Vagina (tissue), 2 donors: ENCODE measurements at places on chromosomes 2 and 18.

- no peak for DNase-seq
Observed at GRCh38 chr2:196431957-196432356, 207.6 kb upstream of the CCDC150 start.

- DNase-seq = no peak
Observed at GRCh38 chr2:179410552-179411356, 146.1 kb upstream of the SESTD1 start.

DNA sequence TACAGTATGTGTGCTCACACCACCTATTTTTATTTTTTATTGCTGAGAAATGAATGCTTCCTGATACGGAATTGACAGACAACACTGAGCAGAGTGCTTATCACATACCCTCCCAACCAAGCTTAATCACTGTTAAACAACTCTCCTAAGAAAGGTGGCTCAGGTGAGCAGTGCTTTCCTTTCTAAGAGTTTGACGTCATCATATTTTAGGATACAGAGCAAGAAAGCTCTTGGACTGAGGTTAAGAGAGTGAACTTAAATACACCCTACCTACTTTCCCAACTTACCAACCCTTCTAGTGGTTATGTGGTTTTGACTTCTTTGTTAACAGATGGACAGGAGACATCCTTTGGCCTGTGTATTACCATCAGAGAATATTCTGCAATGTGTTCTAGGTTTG, 101.2 kb downstream of the NRXN1 start:
- no peak for DNase-seq

DNA sequence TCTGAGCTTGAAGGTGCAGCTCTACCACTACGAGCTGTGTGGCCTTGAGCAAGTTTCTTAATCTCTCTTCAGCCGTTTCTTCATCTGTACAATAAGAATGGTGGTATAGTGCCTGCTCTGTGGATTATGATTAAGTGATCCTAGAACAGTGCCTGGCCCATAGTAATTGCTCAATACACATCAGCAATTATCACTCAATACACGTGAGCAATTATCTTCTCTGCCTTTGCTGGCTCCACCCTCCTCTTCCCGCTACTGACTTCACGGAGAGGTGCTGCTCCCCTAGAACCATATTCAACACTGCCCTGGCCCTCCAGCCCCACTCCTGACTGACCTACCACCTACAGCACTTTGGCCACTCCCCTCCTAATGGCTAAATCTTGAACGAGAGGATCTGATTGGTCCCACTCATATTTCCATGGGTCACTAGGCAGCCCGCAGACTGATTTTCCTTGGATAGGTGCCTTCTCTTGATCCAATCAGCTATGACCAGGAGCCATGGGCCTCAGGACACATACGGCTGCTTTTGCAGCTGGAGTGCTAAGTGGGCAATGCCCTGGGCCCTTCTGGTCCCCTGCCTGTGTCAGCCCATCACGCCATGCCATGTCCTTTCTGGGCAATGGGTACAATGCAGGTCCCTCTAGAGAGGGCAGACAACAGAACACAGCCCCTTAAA, 77.5 kb downstream of the STPG4 start:
- DNase-seq = no peak

DNA sequence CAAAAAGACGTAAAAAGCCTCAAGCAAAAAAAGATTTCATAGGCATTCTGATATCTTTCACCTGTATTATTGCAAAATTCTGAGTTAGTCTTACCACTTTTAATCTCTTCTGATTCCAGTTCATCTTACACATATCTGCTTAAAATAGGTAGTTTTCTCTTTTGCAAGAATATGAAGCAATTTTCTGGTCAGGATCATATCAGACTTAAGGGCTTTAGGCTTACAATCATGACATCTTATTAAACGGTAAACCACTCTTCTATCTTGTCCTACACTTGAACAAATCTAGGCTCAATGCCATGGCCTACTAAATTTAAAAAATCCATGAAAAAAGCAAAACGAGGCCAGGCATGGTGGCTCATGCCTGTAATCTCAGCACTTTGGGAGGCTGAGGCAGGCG, 50.1 kb upstream of the GAREM1 start:
- DNase-seq = no peak

GRCh38 chr2:158518084-158518483, 61.3 kb downstream of the PKP4 start:
- no peak for DNase-seq

GRCh38 chr2:45506756-45507155, 104.3 kb downstream of the SRBD1 start:
- DNase-seq = no peak

GRCh38 chr2:72157871-72158771, 10.5 kb upstream of the CYP26B1 start:
- peak; percentile 81 for DNase-seq

DNA sequence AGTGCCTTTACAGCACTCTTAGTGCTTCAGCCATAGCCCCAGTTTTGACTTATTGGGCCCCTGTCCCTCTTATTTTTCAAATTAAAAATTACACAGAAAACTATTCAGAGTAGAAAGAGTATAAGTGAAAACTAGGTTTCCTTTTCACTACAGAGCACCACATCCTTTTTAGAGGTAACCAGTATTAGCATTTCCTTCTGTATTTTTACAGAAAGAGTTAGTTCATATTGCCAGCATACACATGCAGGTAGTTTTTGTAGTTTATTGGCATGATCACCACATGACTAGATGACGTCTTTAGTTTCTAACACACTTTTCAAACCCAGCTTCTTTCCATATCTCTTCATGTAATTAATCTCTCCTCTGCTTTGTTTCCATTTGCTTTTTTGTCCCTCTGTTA, 66.4 kb downstream of the UBE2E3 start:
- DNase-seq = no peak

GRCh38 chr2:13607139-13607538, 890.4 kb downstream of the TRIB2 start:
- no peak for DNase-seq

DNA sequence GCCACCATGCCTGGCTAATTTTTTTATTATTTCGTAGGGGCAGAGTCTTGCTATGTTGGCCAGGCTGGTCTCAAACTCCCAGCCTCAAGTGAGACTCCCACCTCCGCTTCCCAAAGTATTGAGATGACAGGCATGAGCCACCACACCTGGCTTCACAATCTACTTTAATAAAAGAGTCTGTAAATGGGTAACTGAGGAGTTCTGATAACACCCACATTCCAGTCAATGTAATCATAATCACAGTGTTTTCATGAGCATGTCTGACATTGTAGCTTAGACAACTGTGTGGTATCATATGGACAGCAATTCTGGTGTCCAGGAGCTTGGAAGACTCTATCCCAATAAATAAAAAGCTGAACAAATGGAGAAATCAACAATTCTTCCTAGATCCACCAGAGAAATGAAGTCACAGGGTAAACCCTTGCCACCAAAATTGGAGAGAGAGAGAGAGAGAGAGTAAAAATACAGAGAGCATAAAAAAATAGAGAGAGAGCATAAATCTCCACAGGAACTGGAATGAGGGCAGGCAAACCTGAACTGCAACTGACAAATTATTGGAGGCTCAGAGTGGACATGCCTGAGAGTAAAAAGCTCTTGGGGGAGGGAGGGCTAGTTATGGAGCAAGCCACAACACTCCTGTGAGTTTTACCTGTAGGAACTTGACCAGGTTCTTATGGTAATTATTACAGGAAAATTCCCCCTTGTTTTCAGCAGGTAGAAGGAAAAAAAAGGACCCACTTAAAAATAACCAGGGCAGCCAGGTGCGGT, 12.4 kb upstream of the NBEAL1 start:
- no peak for DNase-seq

DNA sequence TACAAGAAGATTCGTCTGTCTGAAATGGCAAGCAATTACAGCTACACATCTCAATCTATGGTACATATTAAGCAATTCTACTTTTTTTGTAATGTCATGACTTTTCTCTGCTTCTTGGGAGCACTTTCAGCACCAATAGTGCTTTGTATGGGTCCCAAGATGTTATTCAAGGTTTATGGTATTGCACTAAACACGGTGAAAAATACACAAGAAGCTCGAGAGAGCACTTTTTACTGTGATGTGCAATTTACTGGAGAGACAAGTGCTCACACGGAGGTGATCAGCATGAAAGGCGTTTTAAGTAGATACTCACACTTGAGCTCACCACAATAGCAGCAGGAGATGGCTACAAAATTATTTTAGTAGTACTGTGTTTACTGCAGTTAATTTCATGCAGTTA, 783.6 kb downstream of the CBLN2 start:
- no peak for DNase-seq

DNA sequence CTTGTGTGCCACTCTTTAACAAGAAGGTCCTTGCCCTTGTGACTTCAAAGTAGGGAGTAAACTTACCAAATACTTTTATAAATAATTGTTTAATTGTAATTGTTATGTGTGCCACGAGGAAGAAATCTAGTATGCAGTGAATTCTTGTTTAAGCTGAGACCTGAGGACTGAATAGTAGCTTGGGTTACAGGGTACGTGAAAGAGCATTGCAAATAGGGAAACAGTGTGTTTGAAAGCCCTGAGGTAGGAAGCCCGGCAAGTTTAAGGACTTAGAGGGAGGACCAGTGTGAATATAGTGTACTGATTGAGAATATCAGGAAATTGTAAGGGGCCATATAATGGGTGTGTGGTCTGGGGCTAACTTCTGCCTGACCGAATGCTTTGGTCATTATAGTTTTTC, 26.2 kb downstream of the PHLPP1 start:
- DNase-seq = no peak

GRCh38 chr2:237109421-237109934, 23.8 kb downstream of the COPS8 start:
- no peak for DNase-seq

DNA sequence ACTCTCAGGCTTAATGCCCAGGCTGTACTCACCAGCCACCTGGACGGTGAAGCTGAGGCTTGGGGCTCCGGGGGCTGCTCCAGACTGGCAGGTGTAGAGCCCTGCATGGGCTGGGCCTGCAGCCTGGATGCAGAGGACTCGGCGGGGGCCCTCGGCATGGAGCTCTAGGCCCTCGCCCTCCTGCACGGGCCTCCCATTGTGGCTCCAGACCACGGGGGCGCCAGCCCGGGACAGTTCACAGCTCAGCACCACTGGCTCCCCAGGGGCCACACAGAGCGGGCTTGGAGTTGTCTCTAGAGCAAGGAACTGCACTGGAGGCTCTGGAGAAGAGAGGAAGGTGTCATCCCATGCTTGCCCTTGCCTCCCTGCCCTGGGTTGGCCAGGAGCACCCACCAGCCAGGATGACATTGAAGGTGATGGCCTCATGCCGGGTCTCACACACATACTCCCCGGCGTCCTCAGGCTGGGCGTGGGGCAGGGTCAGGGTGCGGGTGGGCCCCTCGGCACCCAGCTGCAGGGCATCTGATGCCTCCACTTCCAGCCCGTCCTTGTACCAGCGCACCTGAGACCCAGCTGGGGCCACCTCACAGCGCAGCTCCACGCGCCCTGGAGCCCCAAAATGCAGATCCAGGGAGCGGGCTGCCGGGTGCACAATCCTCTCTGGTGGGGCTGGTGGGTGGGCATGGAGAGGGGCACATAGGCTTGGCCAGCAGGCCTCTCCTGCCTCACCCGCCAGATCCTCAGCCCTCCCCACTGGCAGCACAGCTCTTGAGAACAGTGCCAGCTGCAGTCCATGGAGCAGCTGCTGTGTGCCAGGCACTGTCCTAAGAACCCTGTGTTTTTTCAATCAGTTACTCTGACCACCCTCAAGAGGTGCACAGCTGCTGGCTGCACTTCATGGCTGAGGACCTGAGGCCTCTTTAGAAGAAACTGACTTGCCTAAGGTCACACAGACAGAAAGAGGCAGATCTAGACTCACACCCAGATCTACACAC, 13.3 kb downstream of the OBSL1 start:
- no peak for DNase-seq

GRCh38 chr2:113324684-113325160, 46.0 kb upstream of the PAX8 start:
- no peak for DNase-seq

DNA sequence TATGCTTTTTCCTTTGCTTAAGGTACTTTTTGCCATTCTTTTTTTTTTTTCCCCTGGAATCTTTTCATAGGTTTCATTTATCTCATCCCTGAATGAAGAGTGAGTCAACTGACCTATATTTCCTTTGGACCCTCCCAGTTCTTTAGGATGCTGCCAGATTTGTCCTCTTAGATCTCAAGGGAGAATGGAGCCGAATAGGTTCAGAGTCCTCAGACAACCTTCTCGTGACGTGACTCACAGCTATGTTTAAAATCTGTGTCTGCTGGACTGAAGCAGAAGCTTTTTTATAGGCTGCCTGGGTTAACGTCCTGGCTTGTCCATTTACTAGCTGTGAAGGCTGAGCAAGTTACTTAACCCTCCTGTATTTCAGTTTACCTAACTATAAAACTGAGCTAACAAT, 358.6 kb downstream of the DLGAP1 start:
- no peak for DNase-seq

- DNase-seq = no peak
Observed at GRCh38 chr2:17107151-17107550, 411.1 kb downstream of the RAD51AP2 start.

DNA sequence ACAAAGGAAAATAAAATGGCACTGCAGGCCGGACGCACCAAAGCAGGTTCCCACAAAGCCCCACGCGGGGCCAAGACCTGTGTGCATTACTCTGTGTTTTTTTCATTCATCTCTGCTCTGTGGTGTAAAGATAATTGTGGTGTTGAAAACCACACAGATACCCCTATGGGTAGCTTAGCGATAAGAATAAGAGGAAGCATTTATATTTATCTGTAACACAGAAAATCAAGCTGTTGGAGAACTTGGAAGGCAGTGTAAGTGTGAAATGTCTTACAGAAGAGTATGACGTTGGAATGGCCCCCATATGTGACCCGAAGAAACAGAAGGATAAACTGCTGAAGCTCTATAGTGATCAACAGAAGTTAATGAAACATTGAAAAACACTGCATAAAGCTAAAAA, 20.3 kb upstream of the MARCO start:
- DNase-seq = no peak

- DNase-seq = no peak
Observed at GRCh38 chr2:81739966-81740365, 1435.4 kb upstream of the LRRTM1 start.

DNA sequence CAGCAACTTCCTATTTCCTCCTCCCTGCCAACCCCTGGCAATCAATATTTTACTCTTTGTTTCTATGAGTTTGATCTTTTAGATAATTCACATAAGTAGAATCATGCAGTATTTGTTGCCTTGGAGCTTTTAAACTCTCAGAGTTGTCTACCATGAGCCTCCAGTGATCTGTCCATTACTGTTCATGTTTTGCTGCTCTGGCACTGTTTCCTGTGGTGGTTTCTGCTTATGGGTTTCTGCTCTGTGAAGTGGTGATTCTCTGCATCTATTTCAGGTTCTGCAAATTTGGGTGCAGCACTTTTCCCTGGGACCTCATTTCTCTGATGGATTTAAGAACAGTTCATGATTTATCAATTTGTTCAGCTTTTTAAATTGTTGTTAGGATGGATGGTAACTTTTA, 908.1 kb upstream of the FANCL start:
- DNase-seq = no peak

- DNase-seq = no peak
Observed at GRCh38 chr18:69401972-69402532, 1.4 kb downstream of the DOK6 start.

- no peak for DNase-seq
Observed at GRCh38 chr18:21361307-21361880, 119.4 kb downstream of the GREB1L start.

GRCh38 chr2:127567351-127567854, 31.9 kb downstream of the MYO7B start:
- peak; percentile 79 for DNase-seq
